Suppressor macrophage treated with lipopolysaccharide for 1 hour (primary cell): ENCODE measurements at places on chromosomes 7 and 10.

DNA sequence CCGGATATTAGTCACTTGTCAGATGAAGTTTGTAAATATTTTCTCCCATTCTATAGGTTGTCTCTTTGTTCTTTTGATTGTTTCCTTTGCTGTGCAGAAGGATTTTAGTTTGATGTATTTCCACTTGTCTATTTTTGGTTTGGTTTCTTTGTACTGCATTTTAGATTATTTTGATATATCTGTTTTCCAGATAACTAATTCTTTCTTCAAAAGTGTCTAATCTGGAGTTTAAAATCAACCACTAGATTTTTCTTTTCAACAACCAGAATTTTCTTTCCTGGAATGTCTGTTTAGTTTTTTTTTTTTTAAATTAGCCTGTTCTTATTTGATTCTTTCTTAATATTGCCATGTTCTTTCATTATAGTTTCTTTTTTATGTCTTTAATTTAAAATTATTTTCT is 116.8 kb upstream of the INHBA start:
- no peak for DNase-seq

- no peak for DNase-seq
These were observed 29.3 kb downstream of the SLC39A12 start for GRCh38 chr10:17980846-17981565.

- no peak for DNase-seq
These were observed 51.0 kb downstream of the CDH23 start for GRCh38 chr10:71447676-71448075.

GRCh38 chr10:49117376-49118070 is 2.2 kb upstream of the VSTM4 start:
- no peak for DNase-seq

- no peak for DNase-seq
These were observed 10.5 kb downstream of the ADRA2A start for GRCh38 chr10:111087331-111087756.
